ENCODE measurements at places on chromosomes 2 and 18. TPM values are rescaled to one million over a fixed set of nuclear protein-coding genes. Genes with fewer than 3 reads are reported as not detected.

GRCh38 chr2:227996366-227996765 lies 124.9 kb downstream of the DAW1 start:
- DNase-seq, result no peak

DNA sequence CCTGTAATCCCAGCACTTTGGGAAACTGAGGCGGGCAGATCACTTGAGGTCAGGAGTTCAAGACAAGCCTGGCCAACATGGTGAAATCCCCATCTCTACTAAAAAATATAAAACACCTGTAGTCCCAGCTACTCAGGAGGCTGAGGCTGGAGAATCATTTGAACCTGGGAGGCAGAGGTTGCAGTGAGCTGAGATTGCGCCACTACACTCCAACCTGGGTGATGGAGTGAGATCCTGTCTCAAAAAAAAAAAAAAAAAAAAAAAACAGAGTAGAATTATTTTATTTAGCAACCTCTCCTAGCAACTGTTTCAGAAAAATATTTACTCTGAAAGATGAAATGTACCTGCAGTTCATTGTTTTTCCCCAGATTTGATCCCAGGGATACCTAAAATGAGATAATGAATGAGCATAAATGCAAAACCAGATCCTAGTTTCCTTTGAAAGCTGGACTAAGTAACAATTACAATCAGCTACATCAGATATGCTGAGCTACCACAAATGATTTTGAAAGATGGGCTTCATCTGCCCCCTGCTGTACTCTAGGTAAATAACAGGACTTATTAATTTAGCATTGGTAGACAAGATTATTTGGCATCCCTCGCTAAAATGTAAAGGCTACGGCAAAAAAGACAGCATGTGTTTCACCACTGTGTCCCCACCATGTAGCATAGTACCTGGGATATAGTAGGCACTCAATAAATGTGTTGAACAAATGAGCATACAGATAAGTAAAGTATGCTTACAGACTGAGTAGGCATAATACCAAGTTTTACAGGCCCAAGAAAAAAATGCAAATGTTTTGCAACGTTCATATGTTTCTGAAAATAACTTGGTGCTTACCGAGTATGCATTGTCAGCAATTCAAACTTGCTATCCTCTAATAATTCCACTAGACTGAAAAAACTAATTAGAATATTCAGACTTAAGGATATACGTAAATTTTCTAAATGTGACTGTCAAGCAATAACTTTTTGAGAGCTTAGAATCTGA lies 102.5 kb downstream of the ATL2 start:
- DNase-seq, result peak; percentile 89

DNA sequence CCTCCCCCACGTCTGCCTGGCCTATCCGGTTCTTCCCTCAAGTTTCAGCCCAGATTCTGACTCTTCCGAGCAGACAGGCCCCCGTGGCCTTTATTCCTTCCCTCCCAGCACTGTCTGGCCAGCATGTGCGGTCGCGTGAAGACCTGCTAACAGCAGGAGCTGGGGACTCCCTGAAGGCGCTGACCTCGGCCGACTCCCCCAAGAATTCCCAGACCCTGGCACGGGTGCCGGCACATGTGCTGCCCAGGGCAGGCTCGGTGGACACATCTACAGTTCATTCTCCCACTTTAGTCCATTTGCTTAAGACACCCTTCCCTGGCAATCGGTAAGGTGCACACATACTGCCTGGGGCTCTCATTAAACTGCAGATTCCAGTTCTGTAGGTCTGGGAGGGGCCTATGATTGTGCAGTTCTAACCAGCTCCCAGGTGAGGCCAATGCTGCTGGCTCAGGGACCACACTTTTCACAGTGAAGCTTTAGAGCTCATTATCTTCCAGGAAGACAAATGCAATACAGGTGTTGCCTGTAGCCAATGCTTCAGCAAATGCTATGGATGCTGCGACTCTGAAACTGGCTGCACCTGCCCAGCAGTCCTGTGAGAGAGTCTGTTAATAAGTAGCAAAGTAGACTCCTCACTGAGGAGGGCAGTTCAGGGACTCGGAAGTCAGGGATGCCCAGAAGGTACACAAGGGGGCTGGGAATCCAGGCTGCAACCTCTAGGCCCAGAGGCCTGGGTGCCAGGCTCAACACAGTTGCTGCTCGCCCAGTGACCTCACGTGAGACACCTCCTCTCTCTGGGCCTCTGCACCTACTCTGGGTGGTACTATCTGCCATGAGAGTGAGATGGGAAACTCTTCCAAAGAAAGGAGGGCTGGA lies 45.4 kb upstream of the TAF1B start:
- DNase-seq, result no peak

- peak; percentile 93 for DNase-seq
These were observed 24.0 kb downstream of the RAX start for GRCh38 chr18:59249199-59249774.

DNA sequence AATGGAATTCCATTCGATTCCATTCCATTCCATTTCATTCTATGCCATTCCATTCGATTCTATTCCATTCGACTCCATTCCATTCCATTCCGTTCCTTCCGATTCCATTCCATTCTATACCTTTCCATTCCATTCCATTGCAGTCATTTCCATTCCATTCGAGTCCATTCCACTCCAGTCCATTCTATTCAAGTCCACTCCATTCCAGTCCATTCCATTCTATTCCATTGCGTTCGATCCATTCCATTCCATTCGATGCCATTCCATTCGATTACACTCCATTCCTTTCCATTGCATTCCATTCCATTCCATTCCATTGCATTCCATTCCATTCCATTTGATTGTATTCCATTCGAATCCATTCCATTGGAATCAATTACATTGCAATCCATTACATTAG lies 1119.8 kb downstream of the RPIA start:
- DNase-seq, result no peak

DNA sequence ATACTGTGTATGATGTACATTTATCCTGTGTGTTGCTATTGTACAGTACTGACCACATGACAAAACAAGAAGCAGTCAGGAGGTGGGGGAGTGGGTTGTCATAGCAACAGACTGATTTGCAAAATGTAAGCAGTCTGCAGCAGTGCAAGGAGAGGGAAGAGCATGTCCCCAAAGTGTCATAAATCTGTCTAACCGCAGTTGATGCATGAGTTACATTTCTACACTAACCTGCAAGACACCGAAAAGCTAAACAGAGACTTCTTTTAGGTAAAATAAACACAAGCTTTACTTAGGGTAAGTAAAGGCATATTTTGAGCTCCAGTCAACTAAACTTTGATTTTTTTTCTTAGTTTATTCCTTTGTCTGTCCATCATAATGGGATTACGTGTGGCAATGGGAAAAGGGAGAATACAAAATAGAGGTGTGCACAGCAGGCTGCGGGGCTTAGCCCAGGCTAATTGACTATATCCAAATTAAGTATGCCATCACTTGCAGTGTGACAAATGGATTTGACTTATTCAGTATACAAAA lies 134.5 kb downstream of the MEIS1 start:
- peak; percentile 30 for DNase-seq

GRCh38 chr18:57043241-57043640 lies 103.6 kb upstream of the BOD1L2 start:
- no peak for DNase-seq

DNA sequence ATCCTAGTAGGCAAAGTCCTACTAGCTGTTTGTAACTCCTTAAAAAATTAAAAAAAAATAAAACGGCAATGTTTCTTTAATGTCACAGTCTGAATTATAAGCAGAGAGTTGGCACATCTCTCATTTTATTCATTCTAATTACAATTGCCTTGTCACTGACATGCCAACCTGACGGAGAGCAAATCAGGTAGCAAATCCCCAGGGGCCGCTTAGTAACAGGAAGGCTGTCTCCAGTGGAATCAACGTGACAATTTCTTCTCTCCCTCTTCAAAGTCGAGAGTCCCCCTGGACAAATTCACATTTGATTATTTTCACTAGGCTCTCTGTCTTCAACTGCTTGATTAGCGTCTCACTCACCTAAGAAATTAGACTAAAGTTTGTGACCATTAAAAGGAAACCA lies 1598.9 kb upstream of the PIK3C3 start:
- no peak for DNase-seq

- DNase-seq, result no peak
These were observed 13.9 kb downstream of the CHMP1B start for GRCh38 chr18:11865071-11865470.

GRCh38 chr2:216657980-216658379 lies 24.8 kb downstream of the IGFBP2 start:
- DNase-seq, result no peak

- no peak for DNase-seq
These were observed 33.4 kb downstream of the MYCN start for GRCh38 chr2:15973481-15974401.

GRCh38 chr18:8858888-8859511 lies 153.6 kb downstream of the MTCL1 start:
- DNase-seq, result no peak

- DNase-seq, result no peak
These were observed 22.1 kb upstream of the DOCK10 start for GRCh38 chr2:225064362-225064761.

DNA sequence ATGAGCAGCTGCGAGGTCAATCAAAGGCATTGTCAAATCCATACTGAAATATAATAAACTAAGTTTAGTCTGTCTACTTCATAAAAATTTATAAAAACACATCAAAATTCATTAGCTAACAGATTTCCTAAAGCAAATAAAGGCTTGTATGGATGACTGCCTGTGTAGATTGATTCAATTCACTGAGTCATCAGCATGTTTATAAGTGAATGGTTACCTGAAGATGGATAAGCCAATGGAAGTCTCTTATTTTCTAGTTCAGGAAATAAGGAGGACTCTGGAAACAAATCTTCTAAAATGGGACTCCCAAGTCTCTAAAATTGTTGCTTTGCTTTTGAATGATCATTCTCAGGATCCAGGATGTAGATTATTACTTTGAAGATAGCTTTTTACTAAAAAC lies 57.0 kb upstream of the HNRNPA3 start:
- no peak for DNase-seq

DNA sequence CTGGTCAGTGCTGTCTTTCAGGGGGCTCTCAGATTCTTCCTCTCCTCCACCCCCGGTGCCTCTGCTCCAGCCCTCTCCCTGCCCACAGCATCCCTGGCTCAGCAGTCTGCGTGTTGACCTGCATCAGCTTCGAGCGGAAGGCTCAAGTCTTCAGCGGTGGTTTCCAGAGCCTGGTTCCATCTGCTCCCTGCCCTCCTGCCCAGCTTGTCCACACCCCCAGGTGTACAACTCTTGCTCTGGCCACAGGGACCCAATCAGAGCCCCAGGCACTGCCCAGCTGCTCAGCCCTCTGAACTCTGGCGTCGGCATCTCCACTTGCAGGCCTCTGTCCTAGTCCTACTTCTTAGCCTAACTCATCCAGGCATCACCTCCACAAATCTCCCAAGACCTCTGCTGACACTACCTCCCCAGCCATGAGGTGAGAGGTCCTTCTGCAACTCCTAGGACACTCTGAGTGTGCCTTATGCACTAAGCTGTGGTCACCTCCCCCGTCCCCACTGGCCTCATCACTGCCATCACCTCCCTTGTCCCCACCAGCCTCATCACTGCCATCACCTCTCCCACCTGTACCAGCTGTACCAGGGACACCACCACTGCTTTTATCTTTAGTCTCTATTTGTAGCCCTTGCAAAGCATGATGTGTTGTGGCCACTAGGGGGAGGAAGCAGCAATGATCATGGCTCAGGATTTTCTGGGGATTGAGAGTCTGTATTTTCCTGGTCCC lies 60.9 kb downstream of the EDAR start:
- peak; percentile 68 for DNase-seq

- no peak for DNase-seq
These were observed 175.7 kb downstream of the TGIF1 start for GRCh38 chr18:3625742-3626091.

GRCh38 chr2:95048825-95049682 lies 23.5 kb downstream of the MAL start:
- no peak for DNase-seq

- peak; percentile 47 for DNase-seq
These were observed 266.8 kb upstream of the CXCR4 start for GRCh38 chr2:136384531-136385303.

- DNase-seq, result no peak
These were observed 359.6 kb upstream of the MC4R start for GRCh38 chr18:60732143-60732542.

GRCh38 chr2:11889101-11889850 lies 142.8 kb downstream of the LPIN1 start:
- DNase-seq, result no peak

GRCh38 chr18:3248062-3248657 lies 559 bp downstream of the MYL12A start:
- peak; percentile 56 for DNase-seq

Gene FLACC1
- 0.53 TPM for total RNA-seq

Gene CEP192
- 26.3 TPM for total RNA-seq

Gene L3MBTL4
- 5.8 TPM for total RNA-seq

Gene FAP
- total RNA-seq, result not detected

Gene LYG2
- total RNA-seq, result not detected

Gene CCDC148
- 0.78 TPM for total RNA-seq

Gene TBC1D8
- 23.2 TPM for total RNA-seq

Gene TUBB8B
- not detected for total RNA-seq

Gene TMEM247
- not detected for total RNA-seq

Gene AP1S3
- 2.1 TPM for total RNA-seq

Gene CDKL4
- total RNA-seq, result 0.66 TPM

Gene DSEL
- 1.2 TPM for total RNA-seq

Gene CFC1B
- 0.21 TPM for total RNA-seq

Gene LIMS3
- total RNA-seq, result 1.2 TPM

Gene MAB21L4
- total RNA-seq, result not detected

Gene GALNT5
- total RNA-seq, result 2.4 TPM
